ENCODE measurements at places on chromosomes 4 and X.

GRCh38 chr4:154736770-154737169 lies 7.0 kb upstream of the LRAT start:
- DNase-seq, result no peak

- DNase-seq, result no peak
Measured at GRCh38 chr4:7546809-7547367, 112.2 kb upstream of the PSAPL1 start.

GRCh38 chr4:179352221-179352620 lies 1910.0 kb upstream of the AGA start:
- DNase-seq, result no peak

- DNase-seq, result no peak
Measured at GRCh38 chr4:173001571-173001970, 167.0 kb upstream of the GALNT7 start.

All from CD4-positive, alpha-beta T cell treated with Interleukin-12 subunit alpha and Interleukin-12 subunit beta, for 1 hour (primary cell).